ENCODE measurements at places on chromosomes 12 and 14. TPM values are rescaled to one million over a fixed set of nuclear protein-coding genes. Genes with fewer than 3 reads are reported as not detected.

GRCh38 chr14:101511620-101512375, 49.5 kb upstream of the DIO3 start:
- no peak for ATAC-seq

GRCh38 chr14:69667938-69668335, 56.5 kb downstream of the SUSD6 start:
- ATAC-seq = no peak

DNA sequence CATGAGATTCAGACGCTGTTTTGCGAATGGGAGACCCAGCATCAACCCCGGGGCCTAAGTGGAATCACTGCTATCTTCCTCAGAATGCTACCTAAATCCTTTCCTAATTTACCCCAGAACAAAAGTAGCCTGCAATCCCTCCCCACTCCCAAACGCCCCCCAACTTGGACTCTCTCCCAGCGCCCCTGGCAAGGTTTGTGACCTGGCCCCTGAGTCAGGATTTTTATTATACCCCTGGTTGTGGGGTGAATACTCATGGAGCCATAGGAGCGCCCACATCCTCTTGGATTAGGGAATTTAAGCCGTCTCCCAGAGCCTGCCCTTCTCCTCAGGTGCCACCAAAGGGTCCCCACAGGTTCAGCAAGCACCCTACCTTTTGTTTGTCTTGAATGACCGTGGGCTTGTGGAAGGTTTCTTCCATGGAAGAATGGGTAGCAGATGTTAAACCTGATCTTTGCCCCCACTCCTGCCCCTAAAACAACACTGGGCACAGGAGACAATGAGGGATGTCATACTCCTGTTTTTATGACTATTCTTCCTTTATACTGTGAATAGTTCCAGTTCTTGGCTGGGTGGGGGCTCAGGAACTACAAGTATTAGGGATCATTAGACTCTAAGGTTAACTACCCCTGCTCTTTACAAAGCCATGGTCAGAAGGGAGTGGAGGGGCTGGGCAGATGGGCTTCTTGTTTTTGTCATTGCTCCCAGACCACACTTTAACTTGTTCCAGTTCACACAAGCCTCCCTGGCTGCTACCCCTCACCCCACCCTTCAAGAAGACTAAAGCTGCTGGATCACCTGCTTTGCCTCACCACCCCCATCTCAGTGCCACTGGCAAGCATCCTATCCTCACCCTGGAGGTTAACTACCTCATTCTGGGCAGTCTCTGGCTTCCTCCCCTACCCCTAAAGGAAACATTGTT, 630 bp downstream of the MYL6B start:
- ATAC-seq = no peak

DNA sequence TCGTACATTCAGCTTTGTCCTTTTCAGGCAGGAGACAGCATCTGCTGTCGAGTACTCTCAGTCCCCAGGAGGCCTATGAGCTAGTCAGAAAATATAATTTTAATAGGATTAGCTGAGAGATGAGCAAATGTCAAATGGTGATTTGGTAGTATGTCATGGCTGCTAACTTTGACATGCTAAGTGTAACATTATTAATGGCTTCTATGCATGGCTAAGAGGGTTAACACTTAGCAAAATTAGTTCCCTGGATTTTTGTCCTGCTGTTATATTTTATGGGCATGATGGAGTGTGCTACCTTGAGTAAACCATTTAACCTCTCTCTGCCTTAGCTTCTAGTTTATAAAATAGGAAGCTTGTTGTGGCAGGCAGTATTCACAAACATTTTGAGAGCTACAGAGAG, 2.9 kb upstream of the PCNX1 start:
- no peak for ATAC-seq

DNA sequence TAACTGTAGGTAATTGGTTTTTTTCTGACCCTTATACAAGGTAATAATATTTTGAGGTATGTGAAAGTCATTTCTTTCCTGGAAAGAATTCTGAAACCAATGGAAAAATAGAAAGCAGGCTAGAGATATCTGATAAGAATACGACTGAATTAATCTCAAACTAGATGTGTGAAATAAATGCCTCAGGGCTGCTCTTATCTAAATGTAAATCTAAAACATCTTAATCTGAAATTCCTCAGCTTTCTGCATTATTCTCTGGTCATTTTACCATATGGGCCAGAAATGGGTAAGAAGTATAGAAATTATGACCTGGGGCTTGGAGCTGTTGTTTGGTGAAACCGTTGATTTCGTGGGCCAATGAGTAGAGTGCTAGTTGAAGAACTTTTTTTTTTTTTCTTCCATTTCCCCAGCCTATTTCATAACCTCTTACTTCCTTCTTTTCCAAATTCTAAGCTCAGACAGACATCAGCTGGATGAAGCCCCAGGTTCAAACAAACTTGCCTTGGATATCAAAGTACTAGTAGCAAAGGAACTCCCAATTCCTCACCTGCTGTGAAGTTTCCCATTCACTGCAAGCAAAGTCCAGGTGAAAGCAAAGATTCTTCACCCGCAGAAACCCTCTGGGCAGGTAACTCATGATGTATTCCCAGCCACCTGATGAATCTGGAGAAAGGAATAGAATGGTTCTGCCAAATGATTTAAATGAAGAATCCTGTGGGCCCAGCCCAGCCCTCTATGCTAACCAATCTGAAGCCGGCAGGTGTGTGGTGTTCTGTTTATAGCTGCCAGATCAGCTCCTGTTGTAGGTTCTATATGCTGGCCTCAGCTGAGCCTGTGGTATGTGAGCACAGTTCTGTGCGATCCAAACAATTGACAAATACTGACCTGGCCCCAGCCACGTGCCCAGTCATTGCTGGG, 9.7 kb upstream of the FOS start:
- ATAC-seq = peak; percentile 67

DNA sequence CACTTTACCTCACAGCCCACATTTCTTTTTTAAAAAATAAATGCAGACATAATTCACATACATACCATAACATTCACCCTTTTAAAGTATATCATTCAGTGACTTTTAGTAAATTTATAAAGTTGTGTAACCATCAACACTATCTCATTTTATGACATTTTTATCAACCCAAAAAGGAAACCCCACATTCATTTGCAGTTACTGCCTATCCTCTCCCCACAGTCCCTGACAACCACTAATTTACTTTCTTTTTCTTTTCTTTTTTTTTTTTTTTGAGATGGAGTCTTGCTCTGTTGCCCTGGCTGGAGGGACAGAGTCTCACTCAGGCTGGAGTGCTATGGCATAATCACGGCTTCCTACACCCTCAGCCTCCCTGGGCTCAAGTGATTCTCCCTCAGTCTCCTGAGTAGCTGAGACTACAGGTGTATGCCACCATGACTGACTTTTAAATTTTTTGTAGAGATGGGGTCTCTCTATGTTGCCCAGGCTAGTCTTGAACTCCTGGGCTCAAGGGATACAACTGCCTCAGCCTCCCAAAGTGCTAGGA, 1.5 kb upstream of the EP400 start:
- no peak for ATAC-seq

- ATAC-seq = no peak
Measured at GRCh38 chr12:102118874-102119273, 1.0 kb downstream of the NUP37 start.

GRCh38 chr12:28933176-28933575, 215.9 kb upstream of the FAR2 start:
- ATAC-seq = no peak

DNA sequence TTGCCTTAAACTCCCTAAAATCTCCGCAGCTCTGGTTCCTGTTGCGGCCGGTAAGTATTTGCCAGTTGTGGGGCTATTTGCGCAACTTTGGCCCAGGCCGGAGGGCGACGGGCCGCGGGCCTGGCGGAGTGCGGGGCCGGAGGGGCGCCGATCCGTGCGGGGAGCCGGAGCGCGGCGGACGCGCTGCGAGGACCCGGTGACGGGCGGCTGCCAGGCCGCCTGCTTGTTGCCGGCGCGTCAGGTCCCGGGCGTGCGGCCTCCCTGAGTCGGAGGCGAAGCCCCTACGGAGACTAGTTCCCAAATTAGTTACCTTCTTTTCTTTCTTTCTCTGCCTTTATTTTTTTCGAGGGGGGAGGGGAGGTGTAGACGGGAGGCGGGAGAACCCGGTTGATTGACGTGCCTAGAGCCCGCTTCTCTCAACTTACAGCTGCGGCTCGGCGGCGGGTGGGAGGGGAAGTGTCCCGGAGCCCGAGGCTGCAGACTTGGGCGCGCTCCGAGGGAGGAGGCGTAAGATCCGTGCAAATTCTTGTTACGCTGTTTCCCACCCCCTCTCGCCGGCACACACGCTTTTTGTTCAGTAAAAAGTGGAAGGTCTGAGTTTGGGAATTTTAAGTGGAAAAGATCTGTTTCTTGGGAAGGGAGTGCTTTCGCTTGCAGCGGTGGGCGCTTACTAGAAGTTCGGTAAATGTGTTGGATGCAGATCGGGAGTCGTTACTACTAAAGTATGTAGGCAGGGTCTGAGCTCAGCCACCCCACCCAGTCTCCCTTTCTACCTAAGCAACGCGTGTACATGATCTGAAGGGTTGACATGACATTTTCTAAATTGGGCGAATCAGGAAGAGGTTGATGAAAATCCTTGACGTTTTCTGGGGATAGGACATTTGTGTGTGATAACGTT, 576 bp downstream of the ZBTB1 start:
- peak; percentile 56 for ATAC-seq

DNA sequence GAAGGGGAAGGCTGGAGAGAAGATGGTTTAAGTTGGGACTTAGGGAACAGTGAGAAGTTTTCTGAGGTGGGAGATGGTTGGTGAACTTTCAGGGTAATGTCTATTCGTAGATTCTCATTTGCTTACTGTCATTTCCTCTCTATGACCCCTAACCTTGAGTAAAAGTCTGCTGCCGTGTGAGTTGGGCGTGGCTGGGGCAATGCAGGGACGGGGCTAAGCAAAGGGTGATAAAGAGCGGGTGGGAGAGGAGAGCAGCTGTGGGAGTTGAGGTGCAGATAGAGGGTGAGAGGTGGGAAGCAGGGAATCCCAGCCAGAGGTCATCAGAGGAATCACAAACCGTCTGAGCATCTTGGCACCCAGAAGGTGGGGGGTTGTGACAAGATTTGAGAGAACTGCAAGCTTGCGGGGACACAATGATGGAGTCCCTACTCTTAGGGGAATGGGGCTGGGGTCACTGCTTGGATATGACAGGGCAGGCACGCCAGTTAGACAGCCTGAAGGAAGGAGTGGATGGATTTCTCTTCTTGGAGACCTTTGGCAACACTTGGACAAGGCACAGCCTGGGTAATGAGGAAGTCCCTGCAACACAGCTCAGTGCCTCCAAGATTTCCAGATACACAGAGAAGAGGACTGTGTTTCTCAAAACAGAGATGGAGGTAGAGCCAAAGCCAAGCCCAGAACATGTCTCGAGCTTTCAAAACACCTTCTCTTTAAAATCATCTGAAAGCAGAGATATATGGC, 45.9 kb upstream of the CTDSP2 start:
- ATAC-seq = no peak

DNA sequence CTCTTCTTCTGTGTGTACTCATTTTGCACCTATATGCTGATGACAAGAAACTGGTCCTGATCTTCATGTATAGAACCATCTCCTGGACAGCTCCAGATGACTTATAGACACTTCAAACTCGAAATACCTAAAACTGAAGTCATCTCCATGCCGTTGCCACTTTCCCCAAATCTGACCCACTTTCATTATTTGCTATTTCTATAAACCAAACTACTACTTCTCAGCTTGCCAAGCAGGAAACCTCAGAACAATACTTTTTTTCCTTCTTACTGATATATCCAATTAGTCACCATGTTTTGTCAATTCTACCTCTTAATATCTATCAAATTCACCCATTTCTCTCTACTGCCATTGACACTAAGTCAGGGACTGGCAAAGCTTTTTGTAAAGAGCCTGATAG, 14.8 kb downstream of the SGPP1 start:
- no peak for ATAC-seq

- no peak for ATAC-seq
Measured at GRCh38 chr12:42275499-42275898, 37.5 kb upstream of the YAF2 start.

- no peak for ATAC-seq
Measured at GRCh38 chr12:16857456-16857923, 251.5 kb upstream of the LMO3 start.

GRCh38 chr14:51006781-51007211, 62.5 kb upstream of the PYGL start:
- ATAC-seq = no peak

DNA sequence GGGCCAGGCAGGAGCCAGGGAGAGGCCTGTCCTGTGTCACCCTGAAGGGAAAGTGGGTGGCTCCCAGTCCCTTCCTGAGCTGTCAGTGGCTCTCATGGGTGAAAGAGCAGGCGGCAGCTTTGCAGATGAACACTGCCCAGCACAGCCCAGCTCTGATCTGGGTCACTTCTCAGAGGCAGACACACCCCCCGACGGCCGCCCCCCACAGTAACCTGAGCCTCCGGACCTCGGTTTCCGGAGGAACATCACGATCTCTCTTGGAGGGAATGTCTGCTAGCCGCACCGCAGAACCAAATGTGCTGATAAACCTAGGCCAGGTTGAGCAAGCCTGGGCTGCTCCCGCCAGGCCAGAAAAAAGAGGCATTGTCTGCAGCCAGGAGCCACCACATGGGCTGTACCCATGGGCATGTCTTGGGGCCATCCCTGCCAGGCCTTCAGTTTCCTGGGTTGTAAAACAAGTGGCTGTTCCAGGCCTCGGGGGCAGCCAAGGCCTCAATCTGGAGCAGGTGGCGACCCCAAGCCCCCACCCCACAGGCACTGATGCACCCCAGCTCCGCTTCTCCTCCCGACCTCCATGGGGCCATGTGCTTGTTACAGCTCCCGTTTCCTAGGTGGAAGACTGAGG, 57.6 kb downstream of the NCOR2 start:
- ATAC-seq = peak; percentile 34

DNA sequence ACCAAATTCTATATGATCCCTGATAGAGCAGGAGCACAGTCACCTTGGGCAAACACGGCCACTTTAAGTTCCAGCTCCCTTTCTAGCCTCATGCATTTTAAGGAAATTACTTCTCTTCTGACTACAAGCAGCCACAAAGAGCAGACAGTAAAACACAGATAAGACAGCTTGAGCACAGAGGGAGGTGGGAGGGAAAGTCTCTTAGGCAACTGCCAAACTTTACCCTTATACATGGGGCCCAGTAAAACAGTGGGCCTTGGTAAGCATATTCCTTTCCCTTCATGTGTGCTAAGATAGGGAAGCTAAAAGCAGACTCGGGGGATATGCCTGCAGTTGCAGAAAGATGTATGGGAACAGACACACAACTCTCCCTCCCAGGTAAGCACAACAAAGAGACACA, 235.9 kb downstream of the CPNE8 start:
- ATAC-seq = no peak

MIP gene
- total RNA-seq = not detected

SYT1 gene
- total RNA-seq = 0.36 TPM

CBLN3 gene
- total RNA-seq = 0.44 TPM

FGF6 gene
- total RNA-seq = not detected

INHBC gene
- total RNA-seq = not detected

PLXNC1 gene
- 1.7 TPM for total RNA-seq

GLIPR1L2 gene
- 0.24 TPM for total RNA-seq

LALBA gene
- total RNA-seq = not detected

HOXC6 gene
- 1.6 TPM for total RNA-seq

INSM2 gene
- total RNA-seq = not detected

MYL6B gene
- 54.2 TPM for total RNA-seq

RERG gene
- 1.9 TPM for total RNA-seq

SLC25A47 gene
- not detected for total RNA-seq

RAD9B gene
- total RNA-seq = 0.44 TPM
